C1 segment of cervical spinal cord (tissue), 14 donors: ENCODE measurements at places on chromosomes 1 and 21.
A peak's percentile ranks its signal among the peaks of the same experiment; 100 is the strongest.

DNA sequence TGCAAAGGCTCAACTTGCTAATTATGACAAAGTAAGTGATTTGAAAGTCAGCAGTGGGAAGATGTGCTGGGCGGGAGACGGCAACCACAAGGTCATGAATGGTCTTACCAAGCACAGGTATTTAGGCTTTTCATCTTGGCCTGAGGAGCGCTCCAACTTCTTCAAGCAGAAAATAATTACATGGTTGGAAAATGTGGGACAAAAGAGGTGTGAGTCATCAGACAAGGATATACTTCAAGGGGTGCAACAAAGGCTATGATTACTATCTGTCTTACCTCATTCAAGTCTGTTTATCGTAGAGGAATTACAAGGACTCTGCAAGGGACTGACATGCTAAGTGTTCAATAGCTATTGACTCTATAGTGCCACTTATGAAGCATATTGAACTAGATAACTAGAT is 2005.7 kb downstream of the MRPL39 start:
- DNase-seq = no peak

DNA sequence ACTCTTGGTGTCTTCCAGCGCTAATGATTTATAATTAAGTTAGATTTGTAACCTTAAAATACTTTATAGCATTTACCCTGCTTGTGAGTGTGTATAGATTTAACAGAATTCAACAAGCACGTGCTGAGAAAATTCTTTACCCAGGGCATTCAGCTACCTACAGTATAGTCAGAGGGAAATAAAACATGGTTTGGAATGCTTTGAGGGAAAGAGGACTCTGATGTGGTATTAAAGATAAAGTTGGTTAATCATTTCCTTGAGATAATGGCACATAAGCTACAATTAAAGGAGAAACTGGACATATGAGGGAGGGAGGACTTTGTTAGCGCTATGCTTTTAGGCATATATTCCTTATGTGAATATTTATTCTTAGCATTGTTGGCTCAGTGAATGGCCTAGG is 26.4 kb upstream of the IL12RB2 start:
- no peak for DNase-seq

GRCh38 chr1:105664495-105664894 is 1392.0 kb upstream of the PRMT6 start:
- DNase-seq = no peak

- no peak for DNase-seq
Measured at GRCh38 chr1:221514806-221515205, 227.1 kb downstream of the DUSP10 start.

GRCh38 chr1:91523482-91523881 is 22.8 kb downstream of the CDC7 start:
- DNase-seq = no peak

DNA sequence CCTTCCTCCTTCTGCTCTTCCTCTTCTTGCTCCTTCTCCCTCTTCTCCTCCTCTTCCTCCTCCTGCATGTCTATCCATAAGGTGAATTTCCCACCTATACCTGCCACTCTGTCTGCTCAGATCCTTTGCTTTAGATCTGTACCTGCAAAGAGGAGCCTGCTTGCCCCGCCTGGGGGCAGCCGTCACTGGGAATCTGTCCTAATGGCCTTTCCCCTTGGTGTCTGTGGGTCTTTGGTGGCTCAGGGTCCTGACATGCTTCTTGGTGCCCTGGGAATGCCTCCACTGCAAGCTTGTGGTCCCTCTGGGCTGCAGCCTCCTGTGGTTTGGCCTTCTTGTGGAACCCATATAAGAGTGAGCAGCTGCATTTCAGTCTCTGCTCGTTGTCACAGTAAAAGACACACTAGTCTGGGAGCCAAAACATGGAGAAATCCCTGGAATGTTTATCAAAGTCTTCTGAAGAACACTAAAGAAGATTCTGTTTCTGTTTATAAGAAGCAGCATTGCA is 79.5 kb upstream of the CSF3R start:
- DNase-seq = no peak

GRCh38 chr1:204495078-204495753 is 611 bp upstream of the PIK3C2B start:
- no peak for DNase-seq

GRCh38 chr1:204826970-204827369 is 43.7 kb upstream of the NFASC start:
- peak; percentile 27 for DNase-seq

DNA sequence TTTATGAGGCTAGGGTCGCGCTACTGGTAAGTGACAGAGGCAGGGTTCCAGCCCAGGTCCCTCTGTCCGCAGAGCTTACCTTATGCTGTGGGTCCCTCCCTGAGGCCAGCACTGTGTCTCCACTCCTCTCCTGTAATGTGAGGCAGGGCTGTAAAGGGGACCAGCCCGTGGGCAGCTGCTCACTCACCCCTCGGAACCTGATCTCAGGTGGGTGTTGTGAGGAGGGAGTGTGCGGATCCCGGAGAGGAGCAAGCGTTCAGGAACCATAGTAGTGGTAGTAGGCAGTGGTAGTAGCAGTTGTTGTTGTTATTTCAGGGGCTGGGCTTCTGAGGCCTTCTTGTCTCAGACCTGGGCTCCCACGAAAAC is 1.7 kb downstream of the ZC3H12A start:
- DNase-seq = no peak

GRCh38 chr1:12457771-12458170 is 160.2 kb downstream of the DHRS3 start:
- DNase-seq = no peak

DNA sequence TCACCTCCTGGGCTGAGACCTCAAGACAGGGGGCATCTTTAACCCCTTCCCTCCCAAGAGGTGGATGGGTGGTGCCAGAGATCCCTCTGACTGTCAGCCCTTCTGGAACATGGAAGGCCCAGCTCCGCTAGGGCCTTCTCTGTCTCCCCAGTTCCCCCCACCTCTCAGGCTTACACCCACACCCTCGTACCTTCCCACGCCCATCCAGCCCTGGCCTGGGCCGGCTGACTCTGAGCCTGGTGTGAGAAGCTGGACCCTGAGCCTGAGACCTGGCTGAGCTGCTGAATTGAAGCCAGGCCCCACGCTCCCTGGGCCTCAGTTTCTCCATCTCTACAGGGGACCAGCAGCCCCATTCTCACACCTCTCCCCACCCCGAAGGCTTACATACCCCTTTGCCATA is 5.4 kb downstream of the EPHA2 start:
- no peak for DNase-seq

DNA sequence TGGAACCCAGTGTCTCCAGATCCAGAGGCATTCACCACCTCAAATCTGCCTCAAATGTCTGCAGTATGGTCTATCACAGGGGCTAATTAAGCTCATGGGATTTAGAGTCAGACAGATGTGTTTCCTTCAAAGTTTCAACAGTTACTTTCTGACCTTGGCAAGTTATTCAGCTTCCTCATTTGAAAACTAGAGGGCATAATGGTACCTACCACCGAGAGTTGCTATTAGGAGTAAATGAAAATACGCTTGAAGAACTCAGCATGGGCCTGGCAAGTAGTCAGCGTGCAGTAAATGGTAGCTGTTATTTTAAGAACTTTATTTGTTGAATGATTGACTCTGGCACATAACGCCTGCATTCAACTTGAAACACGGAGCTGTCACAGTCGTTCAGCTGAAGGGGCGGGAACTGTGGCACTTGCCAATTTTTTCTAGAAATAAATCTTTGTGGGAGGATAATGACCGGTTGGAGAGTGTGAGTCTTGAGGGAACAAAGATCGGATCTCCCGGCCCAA is 1.2 kb upstream of the CAP1 start:
- no peak for DNase-seq

- no peak for DNase-seq
Measured at GRCh38 chr1:164622068-164622845, 63.3 kb downstream of the PBX1 start.

GRCh38 chr1:24418898-24419628 is 3.5 kb downstream of the NIPAL3 start:
- no peak for DNase-seq

DNA sequence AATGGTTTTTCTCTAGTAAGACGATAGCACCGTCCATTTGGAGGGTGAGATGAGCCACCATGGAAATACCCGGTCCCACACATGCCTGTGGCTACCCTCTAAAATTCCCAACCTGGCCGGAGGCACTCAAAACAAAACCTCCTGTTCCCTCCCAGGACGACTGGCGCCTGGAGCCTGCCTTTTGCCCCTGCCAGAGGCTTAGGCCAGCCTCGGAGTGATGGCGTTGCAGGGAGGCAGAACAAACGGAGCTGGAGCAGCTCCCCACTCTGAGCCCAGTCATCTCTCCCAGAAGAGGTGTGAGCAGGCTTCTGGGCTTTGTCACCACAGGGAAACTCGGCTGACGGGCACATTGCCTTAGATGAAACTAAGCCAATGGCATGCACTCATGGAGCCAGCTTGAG is 213.7 kb upstream of the HOOK1 start:
- DNase-seq = no peak

DNA sequence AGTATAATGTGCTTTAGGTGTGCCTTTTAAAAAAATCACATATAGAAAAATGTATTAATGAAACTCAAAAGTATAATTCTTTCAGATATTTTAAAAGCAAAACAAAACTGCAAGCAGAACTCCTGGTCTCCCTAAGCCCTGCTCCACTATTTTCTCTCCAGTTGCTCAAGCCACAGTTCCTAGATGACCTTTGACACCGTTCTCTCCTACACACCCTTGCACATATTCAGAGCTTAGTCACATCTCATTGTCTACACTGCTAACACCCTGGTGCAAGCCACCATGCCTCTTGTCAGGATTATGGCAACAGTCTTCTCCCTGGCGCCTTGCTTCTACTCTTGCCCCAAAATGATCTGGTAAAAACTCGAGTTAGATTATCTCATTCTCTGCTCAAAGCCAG is 50.2 kb upstream of the ROR1 start:
- no peak for DNase-seq

GRCh38 chr1:151314137-151314875 is 12.9 kb downstream of the PI4KB start:
- peak; percentile 81 for DNase-seq

DNA sequence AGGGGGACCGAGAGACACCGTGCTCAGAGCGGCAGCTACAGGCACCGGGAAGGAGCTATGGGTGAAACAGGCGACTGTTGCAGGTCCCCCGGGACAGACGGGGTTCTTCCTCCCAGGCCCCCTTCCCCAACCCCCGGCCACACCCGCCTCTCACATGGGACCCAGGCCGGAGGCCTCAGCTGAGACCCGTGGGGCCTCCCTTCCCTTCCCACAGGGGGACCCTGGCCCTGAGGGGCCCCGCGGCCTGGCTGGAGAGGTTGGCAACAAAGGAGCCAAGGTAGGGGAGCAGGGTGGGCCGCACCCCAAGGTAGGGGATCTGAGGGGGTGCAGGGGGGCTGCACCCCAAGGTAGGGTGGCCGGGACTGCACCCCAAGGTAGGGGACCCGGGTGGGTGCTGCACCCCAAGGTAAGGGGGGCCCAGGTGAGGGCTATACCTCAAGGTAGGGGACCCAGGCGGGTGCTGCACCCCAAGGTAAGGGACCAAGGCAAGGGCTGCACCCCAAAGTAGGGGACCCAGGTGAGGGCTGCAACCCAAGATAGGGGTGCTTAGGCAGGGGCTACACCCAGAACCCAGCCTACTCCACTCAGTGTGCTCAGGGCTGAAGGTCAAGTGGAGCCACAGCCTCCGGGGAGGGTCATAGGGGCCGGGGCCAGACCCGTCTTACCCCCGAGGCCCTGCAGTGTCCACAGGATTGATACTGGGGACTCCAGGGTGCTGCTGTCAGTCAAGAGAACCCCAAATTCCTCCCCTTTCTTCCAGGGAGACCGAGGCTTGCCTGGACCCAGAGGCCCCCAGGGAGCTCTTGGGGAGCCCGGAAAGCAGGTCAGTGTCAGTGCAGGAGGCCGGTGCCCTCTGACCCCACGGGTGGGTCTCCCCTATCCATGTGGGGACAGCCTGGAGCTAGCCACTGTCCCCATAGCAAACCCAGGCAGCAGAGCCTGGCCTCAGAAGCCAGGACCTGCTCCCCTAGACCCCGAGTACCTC is 22.7 kb downstream of the COL6A2 start:
- no peak for DNase-seq

GRCh38 chr1:19390901-19391595 is 78.9 kb downstream of the SLC66A1 start:
- peak; percentile 59 for DNase-seq

DNA sequence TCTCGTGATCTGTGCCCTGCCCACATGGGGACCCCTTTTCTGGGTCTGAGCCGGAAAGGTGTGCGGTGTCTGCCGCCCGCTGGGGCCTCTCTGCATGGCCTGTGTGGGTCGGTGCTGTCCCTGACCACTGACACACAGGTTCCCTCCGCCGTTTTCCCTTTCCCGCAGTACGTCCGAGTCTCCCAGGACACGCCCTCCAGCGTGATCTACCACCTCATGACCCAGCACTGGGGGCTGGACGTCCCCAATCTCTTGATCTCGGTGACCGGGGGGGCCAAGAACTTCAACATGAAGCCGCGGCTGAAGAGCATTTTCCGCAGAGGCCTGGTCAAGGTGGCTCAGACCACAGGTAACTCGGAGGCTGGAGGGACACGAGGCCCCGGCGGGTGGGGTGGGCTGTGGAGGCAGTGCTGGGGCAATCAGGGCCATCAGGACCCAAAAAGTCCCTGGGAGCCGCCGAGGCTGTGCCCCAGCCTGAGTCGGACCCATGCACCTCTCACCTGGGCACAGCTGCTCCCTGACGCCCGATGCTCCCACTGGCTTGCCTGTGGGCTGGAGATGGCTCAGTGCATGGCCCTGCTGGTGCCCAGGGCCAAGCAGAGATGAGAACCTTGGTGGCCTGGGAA is 13.3 kb downstream of the TRPM2 start:
- no peak for DNase-seq

- peak; percentile 8 for DNase-seq
Measured at GRCh38 chr1:36609241-36610027, 126.7 kb upstream of the CSF3R start.
